ENCODE measurements at places on chromosomes 2 and 18. TPM values are rescaled to one million over a fixed set of nuclear protein-coding genes. Genes with fewer than 3 reads are reported as not detected.

GRCh38 chr18:37499913-37500312 is 65.7 kb downstream of the CELF4 start:
- DNase-seq: no peak

DNA sequence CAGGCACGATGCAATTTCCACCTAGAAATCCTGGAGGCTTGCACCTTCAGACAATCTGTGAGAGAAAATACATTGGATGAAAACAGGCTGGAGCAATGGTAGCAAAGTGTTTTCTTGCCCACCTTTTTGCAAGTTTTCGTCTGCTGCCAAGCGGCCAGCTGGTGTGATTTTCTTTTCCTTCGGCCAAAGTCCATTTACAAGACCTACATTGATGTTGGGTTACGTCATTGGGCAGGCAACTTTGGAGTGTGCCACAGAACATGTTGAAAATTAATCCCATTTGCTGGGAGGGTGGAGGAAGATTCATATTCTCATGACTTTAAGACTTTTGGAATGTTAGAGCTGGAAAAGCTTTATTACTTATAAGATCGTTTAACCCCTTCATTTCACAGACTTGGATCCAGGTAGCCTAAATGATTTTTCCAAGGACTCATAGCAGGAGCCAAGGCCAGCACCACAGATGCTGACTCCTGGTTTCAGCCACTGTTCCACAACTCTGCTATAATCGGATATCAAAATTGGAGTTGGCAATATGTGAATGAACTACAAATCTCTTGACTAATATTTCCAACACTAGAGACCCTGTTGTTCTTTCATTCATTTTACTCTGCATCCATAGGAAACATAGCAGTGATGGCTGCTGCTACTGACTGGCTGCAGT is 352.1 kb downstream of the RND3 start:
- DNase-seq: no peak

XIRP2 gene
- polyA plus RNA-seq: 0.28 TPM

HAAO gene
- polyA plus RNA-seq: 32.3 TPM

C2orf66 gene
- 0.54 TPM for polyA plus RNA-seq

DNA sequence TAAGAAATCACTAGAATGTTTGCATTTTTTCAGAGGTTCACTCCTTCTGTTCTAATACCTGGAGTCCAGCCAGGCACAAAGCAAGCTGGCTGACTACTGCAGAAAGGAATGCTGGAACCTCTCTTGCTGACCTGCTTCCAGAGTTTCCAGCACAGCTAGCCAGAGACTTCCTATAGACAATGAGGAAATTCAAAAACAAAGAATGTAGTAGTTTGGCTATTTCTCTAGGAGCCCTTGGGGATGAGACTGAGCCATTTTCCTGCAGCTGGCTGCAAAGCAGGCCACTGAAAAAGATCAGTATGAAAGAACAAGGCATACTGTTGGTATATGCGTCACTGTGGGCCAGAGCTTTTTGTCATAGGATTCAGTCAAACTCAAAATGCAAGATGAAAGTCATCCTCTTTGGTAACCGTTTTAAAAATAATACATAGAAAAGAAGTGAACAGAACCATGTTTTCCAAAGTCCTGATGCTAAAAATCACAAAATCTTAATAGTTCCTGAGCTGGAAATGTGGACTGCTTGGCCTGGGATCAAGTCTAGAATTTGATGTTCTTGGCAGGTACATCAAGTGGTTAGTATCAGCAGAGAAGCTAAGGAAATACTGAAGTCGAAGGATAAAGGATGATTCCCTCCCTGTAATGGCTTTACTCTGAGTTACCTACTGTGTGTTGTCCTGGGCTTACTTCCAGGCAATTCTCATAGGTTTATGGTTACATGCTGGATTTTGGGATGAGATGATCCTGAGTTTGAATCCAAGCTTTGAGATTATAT is 9.0 kb upstream of the DSEL start:
- DNase-seq: no peak

ZBTB7C gene
- 2.7 TPM for polyA plus RNA-seq

KIAA2012 gene
- polyA plus RNA-seq: 0.48 TPM

NTSR2 gene
- not detected for polyA plus RNA-seq

All from left lung (tissue), 14 donors.